Effector CD8-positive, alpha-beta T cell (primary cell): ENCODE measurements at places on chromosomes 5 and 9.

GRCh38 chr9:8235489-8235888 is 435.9 kb upstream of the DMAC1 start:
- no peak for DNase-seq

DNA sequence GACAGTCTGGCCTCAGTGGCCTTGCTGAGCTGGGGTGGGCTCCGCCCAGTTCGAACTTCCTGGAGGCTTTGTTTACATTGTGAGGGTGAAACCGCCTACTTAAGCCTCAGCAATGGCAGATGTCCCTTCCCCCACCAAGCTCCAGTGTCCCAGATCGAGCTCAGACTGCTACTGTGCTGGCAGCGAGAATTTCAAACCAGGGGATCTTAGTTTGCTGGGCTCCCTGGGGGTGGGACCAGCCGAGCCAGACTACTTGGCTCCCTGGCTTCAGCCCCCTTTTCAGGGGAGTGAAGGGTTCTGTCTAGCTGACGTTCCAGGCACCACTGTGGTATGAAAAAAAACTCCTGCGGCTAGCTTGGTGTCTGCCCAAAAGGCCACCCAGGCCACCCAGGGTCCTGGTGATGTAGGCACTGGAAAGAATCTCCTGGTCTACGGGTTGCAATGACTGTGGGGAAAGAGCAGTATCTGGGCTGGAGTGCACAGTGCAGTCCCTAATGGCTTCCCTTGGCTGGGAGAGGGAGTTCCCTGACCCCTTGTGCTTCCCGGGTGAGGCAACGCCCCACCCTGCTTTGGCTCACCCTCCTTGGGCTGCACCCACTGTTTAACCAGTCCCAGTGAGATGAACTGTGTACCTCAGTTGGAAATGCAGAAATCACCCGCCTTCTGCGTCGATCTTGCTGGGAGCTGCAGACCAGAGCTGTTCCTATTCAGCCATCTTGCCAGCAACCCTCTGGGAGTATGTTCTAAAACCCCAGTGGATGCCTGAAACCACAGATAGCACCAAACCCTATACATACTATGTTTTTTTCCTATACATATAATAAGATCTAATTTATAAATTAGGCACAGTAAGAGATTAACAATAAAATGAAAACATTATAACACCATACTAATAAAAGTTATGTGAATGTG is 95.5 kb downstream of the TMEM161B start:
- no peak for DNase-seq

GRCh38 chr9:3576328-3576727 is 50.5 kb upstream of the RFX3 start:
- DNase-seq, result no peak

GRCh38 chr5:59661311-59661710 is 232.2 kb downstream of the PDE4D start:
- no peak for DNase-seq

DNA sequence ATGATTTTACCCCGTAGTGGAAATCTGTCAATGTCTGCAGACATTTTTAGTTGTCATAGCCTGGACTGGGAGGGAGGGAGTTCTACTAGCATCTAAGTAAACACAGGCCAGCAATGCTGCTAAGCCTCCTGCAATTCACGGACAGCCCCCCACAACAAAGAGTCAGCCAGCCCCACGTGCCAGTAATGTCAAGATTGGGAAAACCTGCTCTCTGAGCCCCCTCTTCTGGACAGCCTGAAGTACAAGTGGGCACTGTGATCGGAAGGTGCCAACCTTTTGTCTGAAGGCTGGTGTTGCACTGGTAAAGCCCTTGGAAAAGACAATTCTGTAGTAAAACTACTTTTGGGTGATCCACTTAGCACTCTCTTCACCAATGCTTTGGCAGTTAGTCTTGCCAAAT is 154.5 kb downstream of the TARS1 start:
- DNase-seq, result no peak

DNA sequence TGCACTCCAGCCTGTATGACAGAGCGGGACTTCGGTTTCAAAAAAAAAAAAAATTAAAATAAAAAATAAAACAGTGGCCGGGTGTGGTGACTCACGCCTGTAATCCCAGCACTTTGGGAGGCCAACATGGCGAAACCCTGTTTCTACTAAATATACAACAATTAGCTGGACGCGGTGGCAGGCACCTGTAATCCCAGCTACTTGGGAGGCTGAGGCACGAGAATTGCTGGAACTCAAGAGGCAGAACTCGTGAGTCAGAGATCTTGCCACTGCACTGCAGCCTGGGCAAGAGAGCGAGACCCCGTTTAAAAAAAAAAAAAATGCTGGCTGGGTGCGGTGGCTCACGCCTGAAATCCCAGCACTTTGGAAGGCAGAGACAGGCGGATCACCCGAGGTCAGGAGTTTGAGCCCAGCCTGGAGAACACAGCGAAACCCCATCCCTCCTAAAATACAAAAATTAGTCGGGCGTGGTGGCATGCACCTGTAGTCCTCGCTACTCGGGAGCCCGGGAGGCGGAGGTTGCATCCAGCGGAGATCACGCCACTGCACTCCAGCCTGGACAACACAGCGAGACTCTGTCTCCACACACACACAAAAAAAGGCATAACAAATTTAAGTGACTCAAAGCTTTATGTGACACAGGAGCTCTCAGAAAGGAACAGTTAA is 1.5 kb upstream of the NPM1 start:
- no peak for DNase-seq

- no peak for DNase-seq
These were observed 78.1 kb downstream of the RAPGEF1 start for GRCh38 chr9:131661568-131662288.

DNA sequence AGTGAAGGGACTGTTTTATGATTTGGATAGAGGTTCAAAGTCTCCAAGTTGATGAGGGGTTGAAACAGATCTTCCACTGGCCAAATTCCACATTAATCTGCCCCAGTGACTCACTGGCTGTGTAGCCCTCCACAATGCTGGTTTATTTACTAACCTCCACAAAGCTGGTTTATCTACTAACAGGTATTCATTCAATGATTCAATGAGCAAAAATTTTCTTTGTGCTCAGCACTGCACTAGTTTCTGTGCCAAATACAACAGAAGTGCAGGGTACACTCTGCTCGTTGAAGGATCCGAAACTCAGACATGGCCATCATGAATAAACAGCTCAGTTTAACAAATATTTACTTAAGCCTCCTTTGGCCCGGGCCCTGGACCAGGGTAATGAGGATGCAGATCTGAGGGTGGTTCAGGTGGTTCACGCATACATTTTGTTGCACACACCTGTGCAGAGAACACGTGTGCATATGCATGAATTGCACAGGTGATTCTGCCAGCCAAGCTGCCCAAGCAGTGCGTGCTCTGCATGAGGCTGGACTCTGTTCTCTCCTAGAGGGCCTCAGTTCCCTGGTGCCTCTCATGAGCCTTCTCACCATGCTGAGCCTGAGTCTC is 71.0 kb downstream of the SH3PXD2B start:
- DNase-seq, result no peak

GRCh38 chr5:41754857-41755256 is 115.4 kb downstream of the OXCT1 start:
- no peak for DNase-seq

- DNase-seq, result no peak
These were observed 372.5 kb upstream of the KCNN2 start for GRCh38 chr5:113989278-113989912.

- DNase-seq, result no peak
These were observed 8.4 kb upstream of the RANBP3L start for GRCh38 chr5:36310138-36310537.

DNA sequence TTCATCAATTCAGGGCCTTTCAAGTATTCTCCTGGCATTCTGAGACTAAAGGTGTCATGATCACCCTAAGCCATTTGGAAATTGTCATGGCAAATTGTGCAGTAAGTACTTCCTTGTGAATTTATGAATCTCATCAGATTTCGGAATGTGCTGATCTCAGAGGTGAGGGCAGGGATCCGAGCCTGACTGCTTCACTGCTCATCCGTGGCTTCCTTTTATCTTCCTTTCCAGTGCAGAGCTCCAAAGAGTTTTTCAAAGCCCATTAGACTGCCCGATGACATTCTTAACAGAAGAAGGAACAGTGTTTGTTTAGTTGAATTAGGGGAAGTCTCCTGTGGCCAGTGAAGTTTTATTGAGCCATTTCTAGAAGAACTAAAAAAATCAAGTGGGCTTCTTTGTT is 182.8 kb upstream of the GDNF start:
- no peak for DNase-seq

DNA sequence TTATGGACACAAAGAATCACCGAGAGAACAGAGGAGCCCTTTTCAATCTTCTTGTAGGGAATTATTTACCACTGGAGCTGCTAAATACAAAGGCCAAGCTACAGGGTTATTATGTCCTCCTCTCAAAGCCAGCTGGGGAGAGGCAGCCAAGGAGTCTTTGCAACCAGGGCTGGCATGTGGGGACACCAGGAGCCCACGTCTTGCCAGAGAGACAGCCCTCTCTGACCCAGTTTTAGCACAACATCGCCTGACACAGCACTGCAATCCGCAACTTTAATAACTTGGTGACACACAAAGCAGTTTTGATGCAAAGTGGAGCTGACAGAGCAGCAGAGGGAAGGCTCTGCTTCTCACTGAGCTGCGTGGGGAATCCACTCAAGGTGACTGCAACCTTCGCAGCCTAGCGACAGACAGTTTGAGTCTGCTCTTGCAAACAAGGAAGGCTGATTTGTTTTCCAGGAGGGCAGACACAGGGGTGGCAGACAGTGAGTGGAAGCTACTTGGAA is 33.6 kb downstream of the TLR4 start:
- DNase-seq, result no peak
